SJSA1 (cell line): ENCODE measurements at places on chromosomes 7 and 10. TPM values are rescaled to one million over a fixed set of nuclear protein-coding genes. Genes with fewer than 3 reads are reported as not detected.
A peak's percentile ranks its signal among the peaks of the same experiment; 100 is the strongest.

Gene LRIT1
- not detected in 2 replicates for total RNA-seq

DNA sequence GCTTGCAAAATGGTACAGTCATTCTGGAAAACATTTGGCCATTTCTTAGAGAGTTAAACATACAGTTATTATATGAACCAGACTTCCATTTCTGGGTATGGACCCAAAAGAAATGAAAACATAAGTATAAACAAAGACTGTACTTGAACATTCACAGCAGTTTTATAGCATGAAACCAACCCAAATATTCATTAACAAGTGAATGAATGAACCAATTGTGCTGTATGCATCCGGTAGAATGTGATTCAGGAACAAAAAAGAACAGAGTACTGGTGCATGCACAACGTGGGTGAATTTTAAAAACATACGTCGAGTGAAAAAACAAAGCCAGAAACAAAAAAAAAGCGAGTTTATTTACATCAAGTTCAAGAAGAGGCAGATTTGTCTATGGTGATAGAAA lies 1085.8 kb upstream of the AUTS2 start:
- no peak for DNase-seq

Gene SUN3
- 17.0 and 24.4 TPM in 2 replicates for total RNA-seq

Gene MMRN2
- 1.5 TPM in 1 of 2 replicates, not detected in the other for total RNA-seq

GRCh38 chr7:107345898-107346297 lies 124.0 kb upstream of the GPR22 start:
- no peak for DNase-seq

GRCh38 chr10:123909866-123910265 lies 18.3 kb upstream of the CPXM2 start:
- DNase-seq, result no peak

Gene GRK5
- total RNA-seq, result 19.4 TPM in 2 replicates

DNA sequence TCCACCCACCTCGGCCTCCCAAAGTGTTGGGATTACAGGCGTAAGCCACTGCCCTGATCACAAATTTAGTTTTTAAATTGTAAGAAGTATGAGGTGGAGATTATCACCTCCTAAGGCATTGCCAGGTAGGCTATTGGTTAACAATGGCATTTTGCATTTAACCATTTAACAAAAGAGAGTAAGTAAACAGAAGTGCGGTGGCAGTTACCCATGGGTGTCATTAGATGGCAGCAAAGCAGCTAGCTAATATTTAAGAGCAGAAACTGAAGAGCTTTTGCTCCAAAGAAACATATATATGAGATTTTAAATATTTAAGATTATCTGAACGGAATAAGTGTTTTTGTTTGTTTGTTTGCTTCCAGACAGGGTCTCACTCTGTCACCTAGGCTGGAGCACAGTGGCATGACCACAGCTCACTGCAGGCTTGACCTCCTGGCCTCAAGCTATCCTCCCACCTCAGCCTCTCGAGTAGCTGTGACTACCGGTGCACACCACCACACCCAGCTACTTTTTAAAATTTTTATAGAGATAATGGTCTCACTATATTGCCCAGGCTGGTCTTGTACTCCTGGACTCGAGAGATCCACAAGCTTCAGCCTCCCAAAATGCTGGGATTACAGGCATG lies 325.5 kb upstream of the C7orf33 start:
- no peak for DNase-seq

DNA sequence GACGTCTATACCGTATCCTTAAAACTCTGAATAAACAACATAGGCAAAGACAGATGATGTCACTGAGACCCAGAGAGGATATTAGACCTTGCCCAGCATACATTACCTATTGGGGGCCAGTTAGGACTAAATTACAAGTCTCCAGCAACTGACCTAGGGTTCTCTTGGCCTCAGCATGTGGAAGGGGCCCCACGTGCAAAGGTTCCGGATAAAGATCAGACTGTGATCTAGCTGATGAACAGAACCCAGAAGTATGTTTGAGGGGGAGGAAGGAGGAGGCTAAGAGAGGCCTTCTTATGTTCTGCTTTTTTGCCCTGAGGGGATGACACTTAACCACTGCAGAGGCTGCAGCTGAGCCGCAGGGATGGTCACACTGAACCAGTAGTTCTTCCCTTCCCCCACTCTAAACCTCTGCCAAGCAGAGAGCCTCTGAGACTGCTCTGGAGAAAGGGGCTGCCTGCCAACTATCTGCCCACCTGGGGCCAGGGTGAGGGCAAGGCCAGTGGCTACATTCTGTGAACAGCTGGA lies 24.0 kb upstream of the KMT2C start:
- DNase-seq, result no peak

DNA sequence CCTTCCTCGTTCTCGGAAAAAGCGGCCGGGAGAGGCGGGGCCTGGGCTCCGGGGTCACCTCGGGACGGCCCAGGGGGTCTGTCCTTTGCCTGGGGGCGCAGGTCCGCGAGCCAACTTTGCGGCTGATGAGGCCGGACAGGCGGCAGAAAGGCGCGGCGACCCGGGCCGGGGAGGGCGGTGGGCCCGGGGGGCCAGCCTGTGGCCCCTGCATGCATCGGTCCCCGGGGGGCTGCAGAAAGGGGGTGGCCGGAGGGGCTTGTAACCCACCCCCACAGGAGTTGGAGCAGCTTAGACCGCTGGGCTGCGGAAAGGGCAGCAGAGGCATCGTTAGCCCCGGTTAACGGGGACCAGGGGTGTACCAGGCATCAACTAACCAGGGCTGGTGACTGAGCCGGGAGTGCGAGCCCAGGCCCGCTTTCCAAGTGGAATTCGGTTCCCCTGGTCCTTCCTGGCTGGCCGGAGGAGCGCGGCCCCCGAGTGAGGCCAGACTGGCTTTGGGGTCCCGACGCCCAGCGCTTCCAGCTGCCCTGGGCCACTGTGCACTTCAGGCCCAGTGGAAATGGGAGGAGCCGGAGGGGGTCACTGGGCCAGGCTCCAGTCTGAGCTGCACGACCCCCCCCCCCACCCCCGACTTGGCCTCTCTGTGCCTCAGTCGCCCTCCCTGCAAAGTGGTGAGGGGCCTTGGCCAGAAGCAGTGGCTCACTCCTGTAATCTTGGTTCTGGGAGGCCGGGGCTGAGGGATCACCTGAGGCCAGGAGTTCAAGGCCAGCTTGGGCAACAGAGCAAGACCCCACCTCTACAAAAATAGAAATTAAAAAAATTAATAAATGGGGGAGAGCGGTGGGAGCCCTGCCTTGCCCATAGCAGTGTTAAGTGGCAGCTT lies 919 bp downstream of the SLC29A4 start:
- no peak for DNase-seq

GRCh38 chr10:509361-510102 lies 179.9 kb downstream of the DIP2C start:
- no peak for DNase-seq

- no peak for DNase-seq
These were observed 476.1 kb downstream of the SH2D4B start for GRCh38 chr10:81013771-81014170.

Gene PNLIP
- total RNA-seq, result not detected in 2 replicates

Gene NAT16
- total RNA-seq, result not detected in 2 replicates

DNA sequence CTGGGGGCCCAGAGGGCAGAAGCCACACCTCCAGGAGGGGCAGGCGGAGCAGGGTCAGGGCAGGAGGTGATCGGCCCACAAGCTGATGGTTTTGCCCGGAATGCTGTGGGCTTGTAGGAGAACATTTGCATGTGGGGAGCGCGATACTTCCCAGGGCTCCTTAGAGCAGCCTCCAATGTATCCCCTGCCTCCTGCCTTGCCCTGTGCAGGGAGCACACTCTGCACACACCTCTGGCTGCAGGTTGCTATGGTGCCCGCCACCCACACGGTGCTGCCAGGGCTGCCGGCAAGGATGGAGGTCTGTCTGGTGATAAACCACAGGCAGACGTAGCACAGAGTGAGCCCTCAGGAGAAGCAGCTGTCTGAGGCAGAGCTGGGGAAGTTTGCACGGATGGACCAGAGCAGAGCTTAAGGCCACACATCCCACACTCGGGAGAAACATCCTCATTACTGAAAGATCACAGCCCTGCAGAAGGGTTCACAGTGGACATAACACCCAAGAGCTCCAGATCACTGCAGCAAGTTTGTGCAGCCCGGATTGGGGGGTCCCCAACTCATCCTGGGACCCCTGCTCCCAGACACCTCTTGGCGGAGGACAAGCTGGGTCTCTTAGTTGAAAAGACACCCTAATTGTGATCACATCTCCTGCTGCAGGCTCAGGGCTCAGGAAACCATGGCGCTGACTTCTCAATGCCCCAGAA lies 41.8 kb downstream of the VIPR2 start:
- DNase-seq, result no peak

Gene WDR86
- total RNA-seq, result 0.39 and 0.72 TPM in 2 replicates

DNA sequence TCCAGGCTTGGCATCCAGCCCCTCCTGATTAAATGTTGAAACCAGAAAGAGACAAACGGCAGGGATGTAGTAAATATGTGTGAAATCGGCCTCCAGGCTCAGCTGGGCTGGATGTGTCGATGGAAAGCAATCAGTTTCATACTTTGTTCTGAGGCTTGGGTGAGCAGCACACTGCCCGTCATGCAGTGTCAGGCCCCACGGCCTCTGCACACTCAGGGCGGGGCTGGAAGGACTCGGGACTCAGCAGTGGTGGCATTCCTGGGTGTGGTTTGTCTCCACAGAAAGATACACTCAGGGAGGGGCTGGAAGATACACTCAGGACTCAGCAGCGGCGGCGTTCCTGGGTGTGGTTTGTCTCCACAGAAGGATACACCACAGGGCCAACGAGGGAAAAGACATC lies 22.0 kb downstream of the ADGRA1 start:
- DNase-seq, result no peak

DNA sequence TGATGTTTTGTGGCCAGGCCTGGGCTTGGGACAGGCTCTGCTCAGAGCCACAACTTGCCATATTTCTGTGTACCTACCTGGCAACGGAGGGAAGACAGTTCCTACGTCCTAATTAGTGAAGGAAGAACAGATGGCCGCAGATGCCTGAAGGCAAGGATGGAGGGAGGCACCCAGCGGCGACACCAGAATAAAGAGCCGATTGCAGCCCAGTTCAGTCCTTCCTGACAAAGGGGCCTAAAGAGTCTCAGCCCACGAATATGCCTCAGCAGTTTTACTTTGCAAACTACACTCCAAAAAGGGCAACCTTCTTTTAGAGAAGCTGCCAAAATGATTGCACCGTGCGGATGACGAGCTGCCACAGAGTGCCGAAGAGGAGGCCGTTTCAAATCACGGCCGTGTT lies 585.8 kb downstream of the GLRX3 start:
- DNase-seq, result no peak

DNA sequence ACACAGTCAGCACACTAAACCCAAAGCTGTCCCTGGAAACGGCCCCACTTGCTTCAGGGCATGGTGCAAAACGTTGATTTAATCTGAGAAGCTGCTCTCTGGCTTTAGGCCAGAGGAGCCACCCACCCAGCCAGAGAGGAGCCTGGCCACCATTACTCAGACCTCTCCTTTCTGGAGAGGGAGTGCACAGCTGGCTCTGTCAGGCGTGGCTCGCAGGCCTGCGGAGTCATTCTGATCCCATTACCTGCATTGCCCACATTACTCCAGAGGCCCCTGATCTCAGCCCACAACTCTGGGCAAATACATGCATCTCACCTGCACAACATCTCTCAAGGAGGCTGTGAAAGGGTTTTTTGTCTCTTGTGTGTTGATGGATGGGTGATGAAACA lies 370.0 kb upstream of the IGFBP3 start:
- DNase-seq, result peak; percentile 76

GRCh38 chr10:126036515-126036914 lies 140.2 kb downstream of the FANK1 start:
- no peak for DNase-seq
